NCI-H2227 treated with DMSO at 0.1 percent for 48 hours (cell line): ENCODE measurements at places on chromosomes 13 and 19.

- no peak for DNase-seq
Observed at GRCh38 chr19:4115050-4115817, 8.7 kb downstream of the MAP2K2 start.

- DNase-seq = no peak
Observed at GRCh38 chr13:25153736-25154135, 18.4 kb downstream of the AMER2 start.

- DNase-seq = no peak
Observed at GRCh38 chr13:71634602-71635443, 232.2 kb downstream of the DACH1 start.

GRCh38 chr13:51096131-51096530 is 14.9 kb downstream of the C13orf42 start:
- no peak for DNase-seq

- DNase-seq = no peak
Observed at GRCh38 chr13:41554626-41555386, 97.5 kb downstream of the RGCC start.

DNA sequence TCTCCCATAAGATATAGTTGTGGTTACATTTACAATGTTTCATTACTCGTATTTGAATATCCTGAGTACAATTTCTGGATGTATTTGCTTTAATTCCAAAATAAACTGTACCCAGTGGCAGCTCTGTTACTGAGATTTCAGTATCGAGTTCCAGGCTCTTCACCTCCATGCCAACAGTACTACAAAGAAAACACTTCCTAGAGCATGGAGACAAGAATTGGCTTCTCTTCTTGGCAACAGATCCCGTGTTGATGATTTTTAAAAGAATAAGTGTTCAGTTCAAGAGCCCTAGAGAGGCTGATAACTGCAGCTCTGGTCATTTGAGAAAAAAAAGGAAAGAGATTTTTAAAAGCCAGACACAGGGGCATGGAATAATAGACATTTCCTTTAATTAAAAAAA is 302.8 kb downstream of the EFNB2 start:
- DNase-seq = no peak

GRCh38 chr13:80040981-80041317 is 300.0 kb downstream of the SPRY2 start:
- no peak for DNase-seq

DNA sequence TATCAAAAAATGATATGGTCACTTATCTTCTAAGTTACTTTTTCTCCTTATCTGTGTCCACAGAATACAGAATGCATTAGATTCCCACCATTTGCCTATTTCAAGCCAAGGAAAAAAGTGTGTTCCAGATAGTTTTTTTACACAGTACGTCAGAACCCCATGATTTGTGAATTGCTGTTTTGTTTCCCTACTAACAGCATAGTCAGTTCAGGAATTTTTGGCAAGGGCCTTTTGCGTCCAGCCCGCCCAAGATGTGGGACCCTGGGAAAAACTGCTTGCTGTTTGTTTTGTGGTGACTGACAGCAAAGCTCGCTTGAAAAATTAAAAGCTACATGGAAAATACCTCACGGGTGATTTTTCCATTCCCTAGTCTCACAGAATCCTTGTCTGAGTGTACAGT is 20.4 kb upstream of the FAM216B start:
- DNase-seq = no peak

GRCh38 chr19:7914598-7915045 is at the start of gene TGFBR3L:
TSS of gene TGFBR3L (plus strand) at chr19:7914830.
- no peak for DNase-seq

DNA sequence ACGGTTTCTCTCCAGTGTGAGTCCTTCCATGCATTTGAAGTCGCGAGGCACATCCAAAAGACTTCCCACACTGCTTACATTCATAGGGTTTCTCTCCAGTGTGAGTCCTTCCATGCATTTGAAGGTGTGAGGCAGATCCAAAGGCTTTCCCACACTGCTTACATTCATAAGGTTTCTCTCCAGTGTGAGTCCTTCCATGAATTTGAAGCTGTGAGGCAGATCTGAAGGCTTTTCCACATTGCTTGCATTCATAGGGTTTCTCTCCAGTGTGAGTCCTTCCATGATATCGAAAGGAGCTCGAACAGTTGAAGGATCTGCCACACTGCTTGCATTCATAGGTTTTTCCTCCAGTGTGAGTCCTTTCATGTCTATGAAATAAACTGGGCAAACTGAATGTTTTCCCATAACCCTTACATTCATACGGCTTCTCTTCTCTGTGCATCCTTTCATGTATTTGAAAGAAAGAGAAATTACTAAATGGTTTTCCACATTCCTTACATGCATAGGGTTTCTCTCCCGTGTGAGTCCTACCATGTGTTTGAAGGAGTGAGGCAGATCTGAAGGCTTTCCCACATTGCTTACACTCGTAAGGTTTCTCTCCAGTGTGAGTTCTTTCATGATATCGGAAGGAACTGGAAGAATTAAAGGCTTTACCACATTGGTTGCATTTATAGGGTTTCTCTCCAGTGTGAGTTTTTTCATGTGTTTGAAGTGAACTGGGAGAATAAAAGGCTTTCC is 20.3 kb downstream of the ZNF433 start:
- DNase-seq = no peak

DNA sequence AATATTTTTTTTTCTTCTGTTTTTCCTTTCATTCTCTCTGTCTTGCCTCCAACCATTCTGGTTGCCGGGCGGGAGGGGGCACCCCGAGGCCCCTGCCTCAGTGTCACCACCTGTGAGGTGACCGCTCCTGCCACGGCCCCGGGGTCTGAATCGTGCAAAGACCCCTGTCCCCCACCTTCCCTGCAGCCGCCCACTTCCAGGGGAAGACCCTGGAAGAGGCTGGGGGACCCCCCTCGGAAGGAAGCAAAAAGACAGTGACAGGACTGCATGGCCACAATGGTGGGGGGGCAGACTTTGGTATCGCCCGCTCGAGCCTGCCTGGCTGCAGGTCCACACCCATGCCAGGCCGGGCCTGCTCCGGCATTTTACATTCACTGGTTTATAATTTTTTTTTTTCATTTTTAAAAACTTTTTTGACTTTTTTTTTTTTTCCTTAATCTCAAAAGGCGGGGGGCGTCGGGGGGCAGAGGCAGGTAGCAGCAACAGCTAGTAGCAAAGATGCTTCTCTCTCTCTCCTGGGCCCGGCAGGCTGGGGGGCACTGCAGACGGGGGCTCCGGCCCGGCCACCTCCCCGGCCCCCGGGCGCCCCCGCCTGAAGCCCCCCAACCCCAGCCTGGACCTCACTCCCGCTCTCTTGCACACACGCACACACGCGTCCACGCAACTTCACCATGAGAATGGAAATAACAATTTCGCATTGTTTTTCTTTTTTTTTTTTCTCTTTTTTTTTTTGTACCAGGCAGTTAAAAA is 22.6 kb downstream of the ZBTB7A start:
- DNase-seq = no peak

DNA sequence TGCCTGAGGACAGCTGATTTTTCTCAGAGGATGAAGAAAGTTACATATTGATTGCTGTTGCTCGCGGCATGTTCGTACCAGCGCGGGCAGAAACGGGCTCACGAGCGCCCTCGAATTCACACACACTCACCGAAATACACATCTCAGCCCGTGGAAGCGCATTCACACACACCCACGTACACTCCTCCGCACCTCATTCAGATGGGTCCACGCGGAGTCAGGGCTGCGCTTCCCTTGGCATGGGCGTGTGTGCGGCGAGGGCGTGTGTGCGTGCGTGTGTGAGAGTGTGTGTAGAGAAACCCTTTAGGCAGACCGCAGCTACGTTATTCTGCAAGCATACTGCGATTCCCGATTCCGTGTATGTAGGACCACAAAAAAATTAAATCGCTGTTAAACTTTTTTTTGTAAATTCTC is 2.1 kb upstream of the PCDH17 start:
- DNase-seq = no peak

- no peak for DNase-seq
Observed at GRCh38 chr13:111115965-111116521, 933 bp downstream of the ARHGEF7 start.

- DNase-seq = no peak
Observed at GRCh38 chr19:7657131-7657751, 11.6 kb upstream of the RETN start.

DNA sequence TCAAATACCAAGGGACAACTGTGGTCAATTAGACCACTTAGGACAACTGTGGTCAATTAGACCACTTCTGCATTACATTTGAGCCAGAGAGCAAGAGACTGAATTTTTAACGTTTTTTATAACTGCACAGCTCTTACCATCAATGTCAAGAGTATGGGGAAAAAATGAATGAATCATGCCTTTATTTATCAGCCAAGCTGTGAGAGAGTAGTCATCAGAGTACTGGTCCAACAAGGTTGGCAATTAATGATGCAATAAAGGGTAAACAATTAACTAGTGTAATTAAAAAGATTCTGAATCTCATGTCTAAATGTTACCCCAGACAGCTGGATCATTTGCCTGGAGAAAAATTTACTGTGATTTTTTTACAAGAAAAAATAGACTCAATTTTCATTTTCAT is 381.1 kb downstream of the LIG4 start:
- DNase-seq = no peak

- no peak for DNase-seq
Observed at GRCh38 chr13:49472186-49472585, 23.6 kb upstream of the PHF11 start.

DNA sequence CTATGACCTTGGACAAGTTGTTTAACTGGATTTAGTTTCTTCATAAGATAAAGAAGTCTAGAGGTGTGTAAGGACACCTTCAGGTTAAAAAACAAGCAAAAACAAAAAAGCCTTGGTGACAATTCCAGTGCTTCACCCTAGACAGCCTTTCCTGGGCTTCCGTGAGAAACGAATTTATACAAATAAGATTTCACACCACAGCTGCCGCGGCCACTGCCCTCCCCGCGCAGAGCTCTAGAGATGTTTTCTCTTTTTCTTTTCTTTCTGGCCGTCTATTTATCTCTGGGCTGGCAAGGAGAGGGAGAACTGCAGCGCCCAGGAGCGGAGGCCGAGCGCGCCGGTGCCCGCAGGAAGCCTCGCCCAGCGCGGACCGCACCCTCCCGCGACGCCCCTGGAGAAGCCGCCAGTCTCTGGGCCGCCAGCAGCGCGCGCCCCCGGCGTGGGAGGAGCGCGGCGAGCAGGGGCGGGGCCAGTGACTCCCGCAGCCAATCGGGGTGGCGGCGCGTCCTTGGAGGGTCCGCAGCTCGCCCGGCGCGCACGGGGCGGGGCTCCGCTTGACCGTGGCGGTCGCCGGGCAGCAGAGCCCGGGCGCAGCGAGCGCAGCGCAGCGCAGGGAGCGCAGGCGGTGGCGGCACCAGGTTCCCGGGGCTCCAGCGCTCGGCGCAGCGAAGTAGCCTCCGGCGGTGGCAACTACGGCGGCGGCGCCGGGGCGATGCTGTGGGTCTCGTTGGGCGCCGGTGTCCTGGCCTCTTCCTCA is 107.0 kb downstream of the RXFP2 start:
- DNase-seq = peak; percentile 90

- no peak for DNase-seq
Observed at GRCh38 chr19:317710-318508, 26.7 kb downstream of the MIER2 start.

DNA sequence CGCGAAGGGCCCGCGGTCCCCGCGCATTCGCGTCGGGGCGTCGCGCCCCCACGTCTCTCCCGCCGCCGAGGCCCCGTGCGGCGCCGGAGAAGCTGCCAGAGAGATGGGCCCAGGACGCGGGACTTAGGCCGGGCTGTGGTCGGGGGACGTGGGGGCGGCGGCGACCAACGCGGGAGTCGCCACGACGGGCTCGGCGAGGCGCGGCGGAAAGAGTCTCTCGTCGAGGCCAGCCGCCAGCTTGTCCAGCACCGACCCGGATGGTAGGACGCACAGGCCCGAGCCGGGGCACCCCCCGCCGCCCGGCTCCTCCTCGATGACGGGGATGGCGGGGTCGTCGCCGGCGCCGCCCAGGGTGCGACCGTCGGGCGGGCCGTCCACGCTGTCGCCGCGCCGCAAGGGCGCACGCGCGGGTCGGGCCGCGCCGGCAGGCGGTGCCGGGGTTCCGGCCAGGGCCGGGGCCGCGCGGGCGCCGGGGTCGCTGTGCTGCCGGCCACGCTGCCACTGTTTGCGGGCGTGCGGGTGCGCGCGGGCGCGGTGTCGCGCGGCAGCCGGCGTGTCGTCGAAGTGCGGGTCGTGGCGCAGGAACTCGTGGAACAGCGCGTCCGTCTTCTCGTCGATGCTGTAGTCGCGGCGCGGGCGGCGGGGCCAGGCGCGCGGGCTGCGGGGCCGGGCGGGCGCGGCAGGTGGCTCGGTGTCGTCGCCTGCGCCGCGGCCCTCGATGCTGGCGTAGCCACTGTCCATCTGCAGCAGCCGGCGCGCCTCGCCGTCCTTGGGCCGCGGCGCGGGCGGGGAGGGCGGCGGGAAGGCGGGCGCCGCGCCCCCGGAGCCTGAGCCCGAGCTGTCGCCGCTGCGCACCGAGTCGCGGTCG is 8.5 kb downstream of the CBARP start:
- DNase-seq = no peak

DNA sequence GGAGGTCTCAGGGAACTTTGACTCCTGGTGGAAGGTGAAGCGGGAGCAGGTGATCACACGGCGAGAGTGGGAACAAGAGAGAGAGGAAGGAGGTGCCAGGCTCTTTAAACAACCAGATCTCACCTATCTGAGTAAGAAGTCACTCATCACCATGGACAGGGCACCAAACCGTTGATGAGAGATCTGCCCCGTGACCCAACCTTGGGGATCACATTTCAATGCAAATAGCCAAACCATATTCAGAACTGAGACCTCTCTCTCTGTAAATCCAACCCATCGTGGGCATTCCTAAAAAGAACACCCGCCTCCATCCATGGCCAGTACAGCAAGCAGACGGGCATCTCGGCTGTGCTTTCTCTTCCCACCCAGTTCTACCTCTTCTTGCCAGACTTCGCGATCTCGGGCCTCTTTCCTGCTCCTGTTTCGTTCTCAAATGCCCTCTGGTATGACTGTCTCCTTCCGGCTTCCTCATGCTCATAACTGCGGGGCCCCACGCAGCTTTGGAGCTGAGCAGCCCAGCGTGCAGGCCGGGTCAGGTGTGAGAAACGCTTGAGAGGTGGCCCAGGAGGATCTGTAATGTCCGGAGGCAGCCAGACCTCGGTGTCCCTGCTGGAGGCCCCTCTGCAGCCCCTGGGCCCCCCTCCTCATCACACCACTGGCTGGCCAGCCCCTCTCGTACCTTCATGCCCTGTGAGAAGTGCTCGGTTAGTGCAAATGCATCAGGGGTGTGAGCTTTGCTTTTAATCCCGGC is 97.0 kb upstream of the GPR183 start:
- DNase-seq = no peak
